ENCODE measurements at places on chromosomes 16 and 17. TPM values are rescaled to one million over a fixed set of nuclear protein-coding genes. Genes with fewer than 3 reads are reported as not detected.

The ZNF785 gene
- 3.2 TPM for total RNA-seq

The COA3 gene
- 78.8 TPM for total RNA-seq

The OTOP2 gene
- 0.42 TPM for total RNA-seq

The PIRT gene
- total RNA-seq, result not detected

The ZNF768 gene
- 31.6 TPM for total RNA-seq

The RNF222 gene
- 1.4 TPM for total RNA-seq

The AHSP gene
- not detected for total RNA-seq

The KRTAP4-1 gene
- total RNA-seq, result not detected

The NFATC2IP gene
- 17.4 TPM for total RNA-seq

The HOXB6 gene
- 0.93 TPM for total RNA-seq

The HAP1 gene
- 7.3 TPM for total RNA-seq

The CDRT15 gene
- not detected for total RNA-seq

The UNC13D gene
- 10.1 TPM for total RNA-seq

The TVP23B gene
- 42.7 TPM for total RNA-seq

The CHCT1 gene
- total RNA-seq, result not detected

The SARM1 gene
- total RNA-seq, result 0.14 TPM

The ZPBP2 gene
- not detected for total RNA-seq

The CES1 gene
- total RNA-seq, result not detected

The NLK gene
- 9.4 TPM for total RNA-seq

The NDUFAB1 gene
- 197 TPM for total RNA-seq

The MPP2 gene
- total RNA-seq, result 1.3 TPM

The TAC4 gene
- total RNA-seq, result not detected

The KRTAP9-4 gene
- total RNA-seq, result not detected

The TPSG1 gene
- total RNA-seq, result not detected

The KRT33B gene
- not detected for total RNA-seq

The MRPL58 gene
- total RNA-seq, result 80.0 TPM

The MIEN1 gene
- total RNA-seq, result 61.4 TPM

The IL34 gene
- total RNA-seq, result 0.63 TPM

The TMED6 gene
- total RNA-seq, result not detected

The PPM1E gene
- total RNA-seq, result under 0.01 TPM

The RPL23 gene
- total RNA-seq, result 1,520 TPM

The KRT27 gene
- total RNA-seq, result not detected

The GRAPL gene
- not detected for total RNA-seq

The SULT1A3 gene
- total RNA-seq, result 7.1 TPM

The RRN3 gene
- total RNA-seq, result 34.1 TPM

The NEUROD2 gene
- not detected for total RNA-seq

The CTCF gene
- total RNA-seq, result 17.7 TPM

The PRSS8 gene
- 81.1 TPM for total RNA-seq

The CRHR1 gene
- not detected for total RNA-seq

The TVP23A gene
- not detected for total RNA-seq

The MT4 gene
- not detected for total RNA-seq

All from airway epithelial cell (primary cell).